Left lung (tissue), 14 donors: ENCODE measurements at places on chromosomes 2 and 18. TPM values are rescaled to one million over a fixed set of nuclear protein-coding genes. Genes with fewer than 3 reads are reported as not detected.

The TNFAIP6 gene
- 2.3 TPM for polyA plus RNA-seq

The EGR4 gene
- not detected for polyA plus RNA-seq

The RNPEPL1 gene
- 27.8 TPM for polyA plus RNA-seq

The ZNF892 gene
- 5.2 TPM for polyA plus RNA-seq

The GNAL gene
- 2.3 TPM for polyA plus RNA-seq
